ENCODE measurements at places on chromosomes 2 and 18.

- no peak for DNase-seq
These were observed 43.8 kb downstream of the APOB start for GRCh38 chr2:20999906-21000645.

DNA sequence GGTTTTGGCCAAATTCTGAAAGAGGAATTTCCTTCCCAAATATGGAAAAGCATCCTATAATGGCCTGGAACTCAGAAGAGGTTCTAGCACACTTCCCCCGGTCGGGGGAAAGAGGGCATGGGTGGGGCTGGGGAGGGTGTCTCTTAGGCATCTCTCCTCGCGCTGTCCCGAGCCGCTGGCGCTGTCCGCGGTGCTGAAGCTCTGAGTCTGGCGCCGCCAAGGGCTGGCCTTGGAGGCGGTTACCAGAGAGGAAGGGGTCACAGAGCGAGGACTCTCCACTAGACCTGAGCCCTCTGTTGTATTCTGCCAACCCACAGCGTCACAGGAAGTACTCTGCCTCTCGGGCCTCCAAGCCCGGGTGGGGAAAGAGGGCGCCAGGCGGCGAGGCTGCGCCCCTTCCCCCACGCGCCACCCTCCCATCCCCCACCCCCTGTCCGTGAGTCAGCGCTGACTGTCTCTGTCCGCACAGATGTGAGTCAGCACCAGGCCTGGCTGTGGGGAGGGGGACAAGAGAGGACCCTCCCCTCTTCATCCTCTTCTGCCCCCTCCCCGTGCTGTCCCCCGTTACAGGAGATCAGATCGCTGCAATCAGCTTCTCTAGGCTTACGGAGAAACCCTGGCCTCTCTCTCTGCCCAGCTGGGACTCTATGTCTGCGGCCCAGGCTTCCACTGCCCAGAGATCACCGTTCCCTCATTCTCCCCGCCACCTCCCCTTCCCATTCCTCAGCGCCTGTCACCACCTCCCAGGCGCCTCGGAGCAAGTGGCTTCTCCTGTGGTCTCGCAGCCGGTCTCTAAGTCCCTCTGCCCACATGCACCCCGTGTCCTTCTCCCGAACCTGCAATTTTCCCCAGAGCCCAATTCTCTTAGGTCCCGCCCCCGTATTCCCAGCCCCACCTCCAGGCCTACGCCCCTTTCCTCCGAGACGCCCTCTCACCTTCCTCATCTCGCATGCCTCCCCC, 779 bp downstream of the PTPRN start:
- DNase-seq = peak; percentile 88

DNA sequence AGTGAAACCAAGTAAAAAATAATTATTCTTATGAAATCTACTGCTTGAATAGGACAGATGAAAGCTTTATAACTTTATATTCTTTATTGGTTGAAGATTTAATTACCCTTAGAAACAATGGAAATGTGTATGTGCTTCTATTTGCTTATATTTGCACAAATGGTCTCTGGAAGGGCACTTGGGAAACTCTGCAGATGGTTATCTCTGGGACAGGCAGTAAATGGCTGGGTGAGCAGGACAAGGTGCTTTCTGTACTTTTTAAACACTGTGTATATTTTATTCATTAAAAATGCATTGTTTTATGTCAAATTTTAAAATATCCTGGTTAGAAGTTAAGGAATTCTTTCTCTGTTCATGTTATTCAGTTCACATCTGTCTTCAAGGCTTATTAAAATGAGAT, 131.1 kb downstream of the LRRTM4 start:
- no peak for DNase-seq

GRCh38 chr2:505941-506340, 171.3 kb downstream of the TMEM18 start:
- DNase-seq = no peak

DNA sequence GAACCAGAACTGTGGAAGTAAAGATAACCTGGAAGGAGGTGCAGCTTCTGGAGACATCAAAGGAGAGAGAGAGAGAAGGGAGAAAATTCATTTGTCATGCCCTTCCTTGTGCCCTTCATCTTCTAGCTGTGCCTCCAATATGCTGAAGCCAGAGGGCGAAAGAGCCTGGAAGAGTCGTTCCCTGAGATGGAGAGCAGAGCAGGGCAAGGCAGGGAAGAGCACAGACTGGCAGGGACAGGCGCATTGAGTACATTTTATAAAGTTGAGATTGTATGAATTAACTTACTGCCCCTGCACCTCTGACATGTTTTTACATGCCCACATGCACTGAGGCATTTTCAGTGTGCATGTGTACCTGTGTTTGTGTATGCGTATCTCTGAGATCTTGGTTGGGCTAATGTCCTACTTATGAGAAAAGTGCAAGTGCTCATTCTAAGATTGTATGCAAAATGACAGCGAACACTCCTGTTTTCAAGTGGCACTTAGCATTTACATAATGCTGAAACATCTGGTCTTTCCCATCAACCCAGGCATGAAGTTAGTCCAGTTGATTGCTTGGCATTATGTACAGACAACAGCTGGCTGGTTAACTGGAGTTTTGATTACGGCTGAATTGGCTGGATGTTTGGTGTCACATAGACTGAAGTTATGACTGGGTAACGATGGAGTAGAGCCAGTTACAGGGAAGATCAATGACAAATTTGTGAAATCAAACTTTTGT, 23.7 kb upstream of the MMADHC start:
- no peak for DNase-seq

- DNase-seq = no peak
These were observed 213.1 kb downstream of the NBAS start for GRCh38 chr2:15348045-15348444.

DNA sequence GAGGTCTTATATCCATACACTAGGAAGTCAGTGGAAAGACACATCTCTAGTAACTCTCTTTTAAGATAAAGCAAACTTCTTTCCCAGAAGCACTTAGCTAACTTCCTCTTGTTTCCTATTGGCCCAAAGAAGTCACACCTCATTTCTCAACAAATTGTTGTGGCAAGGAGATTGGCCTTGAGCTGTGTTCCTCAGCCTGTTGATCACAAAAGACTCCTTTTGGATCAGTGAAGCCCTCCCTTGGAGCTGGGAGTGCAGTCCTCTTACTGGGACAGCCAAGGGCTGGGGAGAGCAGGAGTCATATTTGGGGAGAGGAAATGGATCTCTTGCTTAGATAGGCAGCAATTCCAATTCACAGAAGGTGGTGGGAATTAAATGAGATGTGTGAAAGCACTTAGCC, 51.2 kb upstream of the DAPL1 start:
- no peak for DNase-seq

GRCh38 chr2:114534116-114535084, 92.0 kb downstream of the DPP10 start:
- no peak for DNase-seq
